Choroid plexus epithelial cell (primary cell): ENCODE measurements at places on chromosomes 11 and 22.
A peak's percentile ranks its signal among the peaks of the same experiment; 100 is the strongest.

GRCh38 chr11:113182288-113182687 lies 132.1 kb upstream of the TTC12 start:
- DNase-seq: no peak

DNA sequence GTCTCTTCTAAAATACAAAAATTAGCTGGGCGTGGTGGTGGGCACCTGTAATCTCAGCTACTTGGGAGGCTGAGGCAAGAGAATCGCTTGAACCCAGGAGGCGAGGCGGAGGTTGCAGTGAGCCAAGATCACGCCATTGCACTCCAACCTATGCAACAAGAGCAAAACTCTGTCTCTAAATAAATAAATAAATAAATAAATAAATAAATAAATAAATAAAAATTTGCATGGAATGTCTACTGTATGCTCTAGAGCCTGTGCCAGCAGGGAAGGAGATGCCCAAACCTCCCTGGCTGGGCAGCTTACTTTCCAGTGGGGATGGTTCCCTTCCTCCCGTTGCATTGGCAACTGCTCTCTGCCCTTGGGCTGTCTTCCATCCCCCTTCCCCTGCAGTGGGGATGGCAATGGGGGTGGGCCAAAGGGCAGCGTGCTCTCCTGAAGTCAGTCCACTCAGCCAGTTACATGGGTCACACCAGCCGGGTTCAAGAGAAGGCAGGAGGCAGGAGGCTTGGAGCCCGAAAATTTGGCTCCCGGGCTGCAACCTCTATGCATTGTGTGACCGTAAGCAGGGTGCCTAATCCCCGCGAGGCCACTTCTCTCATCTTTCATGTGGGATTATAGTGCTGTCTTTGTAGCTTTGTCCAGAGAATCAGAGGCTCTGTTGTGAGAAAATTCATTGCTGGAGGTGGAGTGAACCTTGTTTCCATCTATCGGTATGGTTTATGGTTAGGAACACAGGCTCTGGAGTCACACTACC lies 1.4 kb upstream of the LRRC10B start:
- no peak for DNase-seq

DNA sequence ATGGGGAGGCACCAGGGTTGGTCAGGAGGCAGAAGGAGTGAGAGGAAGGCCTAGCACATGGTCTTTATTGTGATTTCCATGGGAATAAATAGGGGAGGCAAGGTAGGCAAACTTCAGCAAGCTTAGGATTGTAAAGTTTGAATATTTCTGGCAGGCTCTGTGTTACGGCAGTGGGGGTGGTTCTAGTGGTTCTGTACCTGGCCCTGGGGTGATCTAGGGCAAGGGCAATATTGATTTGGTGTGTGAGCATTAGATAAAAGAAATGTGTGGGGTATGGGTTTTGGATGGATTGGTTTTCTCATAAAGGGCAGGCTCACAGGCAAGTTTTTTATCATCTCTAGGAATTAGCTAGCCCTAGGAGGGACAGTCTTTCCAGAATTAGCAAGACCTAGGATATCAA lies 584.0 kb downstream of the OPCML start:
- DNase-seq: no peak

- no peak for DNase-seq
Measured at GRCh38 chr11:134863294-134863693, 451.3 kb upstream of the B3GAT1 start.

GRCh38 chr11:128359515-128359914 lies 227.8 kb downstream of the ETS1 start:
- DNase-seq: peak; percentile 63

DNA sequence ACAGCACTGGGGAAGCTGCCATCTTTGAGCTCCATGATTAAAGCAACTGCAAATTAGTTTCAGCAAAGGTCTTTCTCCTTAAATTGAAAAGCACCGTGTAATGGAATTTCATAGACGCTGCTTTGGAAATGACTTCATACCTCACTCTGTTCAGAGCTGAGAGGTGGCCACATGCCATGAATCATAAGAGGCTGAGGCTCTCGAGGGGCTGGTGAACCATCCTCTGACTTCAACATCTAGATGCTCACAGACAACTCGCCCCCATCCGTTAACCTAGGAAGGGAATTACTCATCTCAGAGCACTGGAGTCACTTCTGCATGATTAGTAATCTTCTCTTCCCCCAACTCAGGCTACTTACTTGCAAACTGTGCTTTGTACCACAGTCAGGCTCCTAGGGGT lies 122.3 kb downstream of the RCN1 start:
- DNase-seq: peak; percentile 67

GRCh38 chr11:97140885-97141494 lies 751.2 kb downstream of the JRKL start:
- DNase-seq: peak; percentile 6

DNA sequence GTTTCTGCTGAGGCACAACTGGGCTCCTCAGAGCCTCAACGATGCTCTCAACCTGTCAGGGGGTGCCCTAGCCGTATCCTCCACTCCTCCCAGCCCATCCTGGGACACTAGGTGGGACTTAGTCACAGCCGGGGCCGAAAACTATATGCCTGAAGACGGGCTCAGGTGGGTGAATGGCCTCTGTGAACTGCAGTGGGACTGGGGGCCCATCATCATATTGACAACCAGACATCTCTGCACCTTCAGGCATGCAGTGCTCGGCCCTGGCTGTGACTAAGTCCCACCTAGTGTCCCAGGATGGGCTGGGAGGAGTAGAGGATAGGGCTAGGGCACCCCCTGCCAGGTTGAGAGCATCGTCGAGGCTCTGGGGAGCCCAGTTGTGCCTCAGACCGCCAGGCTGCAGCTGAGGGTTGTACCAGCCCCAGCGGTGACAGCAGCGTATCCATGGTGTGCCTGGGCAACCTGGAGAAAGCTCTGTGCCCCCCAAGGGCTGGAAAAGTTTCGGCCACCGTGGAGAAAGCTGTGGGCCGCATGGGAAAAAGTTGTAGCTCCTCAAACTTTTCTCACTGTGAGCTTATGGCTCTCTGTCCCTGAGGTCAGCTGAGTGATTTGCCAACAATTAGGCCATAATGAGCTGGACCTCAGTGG lies 88.9 kb downstream of the RRM1 start:
- no peak for DNase-seq

DNA sequence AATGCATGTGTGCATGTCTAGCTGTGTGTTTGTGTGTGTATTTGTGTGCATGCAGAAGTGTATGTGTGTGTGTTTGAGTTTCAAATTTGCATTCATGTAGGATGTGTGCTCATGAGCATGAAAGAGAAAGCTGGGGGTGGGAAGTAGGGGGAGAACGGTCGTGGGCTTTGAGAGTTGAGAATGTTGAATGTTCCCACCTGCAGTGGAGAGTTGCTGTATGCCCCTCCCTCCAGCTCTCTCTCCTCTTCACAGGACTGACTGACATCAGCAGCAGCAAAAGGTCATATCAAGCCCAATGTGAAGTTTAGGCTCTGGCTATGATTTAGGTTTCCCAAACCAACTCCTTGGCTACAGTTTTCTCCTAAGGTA lies 63.8 kb upstream of the RRAS2 start:
- peak; percentile 46 for DNase-seq

DNA sequence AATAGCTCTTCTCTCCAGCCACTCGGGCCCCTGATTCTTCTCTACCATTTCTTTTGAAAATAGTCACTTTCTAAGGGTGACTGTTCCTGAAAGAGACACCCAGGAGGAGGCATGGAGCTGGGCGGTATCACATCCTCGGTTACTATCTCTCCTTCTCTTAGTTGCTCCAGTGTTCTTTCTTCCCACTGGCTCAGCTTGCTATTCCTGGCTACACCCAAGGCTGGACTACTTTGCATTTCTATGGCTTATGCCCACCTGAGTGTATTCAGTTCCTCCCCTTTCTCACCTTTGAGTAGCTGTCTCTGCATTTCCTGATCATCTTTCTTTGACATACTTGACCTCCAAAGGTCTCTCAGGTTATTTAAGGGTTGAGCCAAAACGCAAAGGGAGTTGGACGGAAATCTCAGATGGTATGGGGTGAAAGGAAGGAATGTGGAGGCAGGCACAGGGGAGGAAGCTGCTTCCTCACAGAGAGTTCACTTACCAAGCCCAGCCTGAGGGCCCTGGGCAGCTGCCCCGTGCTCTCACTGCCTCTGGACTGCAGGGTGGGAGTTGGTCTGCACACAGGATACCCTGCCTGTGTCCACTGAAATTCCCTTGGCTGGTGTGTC lies 155.7 kb downstream of the SNX19 start:
- DNase-seq: no peak

DNA sequence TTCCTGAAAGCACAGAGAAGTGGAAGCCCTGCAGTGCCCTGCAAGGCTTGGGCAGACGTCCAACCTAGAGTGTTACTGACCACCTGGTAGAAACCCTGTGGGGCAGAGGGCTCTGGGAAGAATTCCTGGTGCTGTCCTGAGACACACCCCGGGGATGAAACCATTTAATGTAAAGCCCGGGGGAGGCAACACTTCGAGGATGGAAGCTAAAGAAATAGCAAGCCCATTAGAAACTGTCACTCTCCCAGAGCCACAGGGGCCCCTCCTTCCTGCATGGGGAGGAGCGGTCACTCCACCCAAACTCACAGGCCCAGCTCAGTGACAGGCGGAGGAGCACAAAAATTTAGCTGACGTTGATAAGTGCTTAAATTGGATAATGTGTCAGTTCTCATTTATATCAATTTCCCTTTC lies 57.6 kb downstream of the NRXN2 start:
- DNase-seq: no peak

DNA sequence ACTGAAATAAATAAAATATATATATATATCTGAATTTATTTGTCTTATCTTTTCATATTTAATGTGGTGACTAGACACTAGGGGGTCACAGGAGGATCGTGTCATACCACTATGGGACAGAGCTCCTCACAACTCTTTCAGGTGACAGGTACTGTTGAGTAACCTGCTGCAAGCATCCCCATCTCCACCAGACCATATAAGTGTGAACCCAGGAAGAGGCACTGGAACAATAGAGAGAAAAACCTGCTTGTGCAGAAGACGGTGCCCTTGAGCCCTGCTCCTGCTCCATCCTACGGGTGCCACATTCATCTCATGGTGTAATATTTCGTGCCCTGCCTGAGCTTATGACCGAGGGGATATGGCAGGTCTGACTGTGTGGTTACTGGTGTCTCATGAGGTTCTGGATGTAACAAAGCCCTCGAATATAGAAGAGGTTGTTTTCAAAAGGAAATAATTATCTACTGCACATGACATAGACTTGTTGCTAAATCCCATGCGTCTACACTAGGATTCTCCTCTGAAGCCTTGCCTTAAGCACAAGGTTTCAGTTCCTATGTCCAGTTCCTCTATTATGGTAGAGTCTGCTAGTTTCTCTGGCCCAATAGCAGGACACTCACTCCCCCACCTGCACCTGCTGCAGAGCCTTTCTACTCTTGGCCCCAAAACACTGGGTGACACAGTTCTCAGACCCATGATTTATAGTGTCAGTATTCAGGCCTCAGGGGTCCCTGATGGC lies 70.4 kb downstream of the GGTLC2 start:
- no peak for DNase-seq

- DNase-seq: peak; percentile 20
Measured at GRCh38 chr11:22703591-22703990, 37.2 kb downstream of the GAS2 start.

- no peak for DNase-seq
Measured at GRCh38 chr11:7787239-7787638, 9.5 kb downstream of the OR5P2 start.

DNA sequence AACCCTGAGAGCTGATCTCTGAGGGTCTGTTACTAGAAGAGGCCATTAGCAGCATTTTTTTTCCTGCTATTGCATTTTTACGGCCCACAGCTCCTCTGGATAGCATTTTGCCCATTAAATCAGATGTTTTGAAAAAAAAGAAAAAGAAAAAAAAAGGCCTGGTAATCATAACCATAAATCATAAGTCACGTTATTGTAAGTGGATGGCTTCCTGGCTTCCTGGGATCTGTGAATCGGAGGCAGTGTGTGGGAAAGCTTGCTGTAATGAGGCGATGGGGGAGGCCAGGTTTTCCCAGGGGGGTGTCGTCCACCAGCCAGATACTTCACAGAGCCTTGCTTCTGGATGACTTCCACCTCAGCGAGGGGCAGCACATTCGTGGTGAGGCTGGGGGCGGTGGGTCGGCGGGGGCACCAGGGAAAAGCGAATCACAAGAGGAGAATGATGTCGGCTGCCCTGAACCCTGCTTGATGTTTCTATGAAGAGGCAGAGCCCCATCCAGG lies 106.5 kb upstream of the SYT13 start:
- DNase-seq: no peak

DNA sequence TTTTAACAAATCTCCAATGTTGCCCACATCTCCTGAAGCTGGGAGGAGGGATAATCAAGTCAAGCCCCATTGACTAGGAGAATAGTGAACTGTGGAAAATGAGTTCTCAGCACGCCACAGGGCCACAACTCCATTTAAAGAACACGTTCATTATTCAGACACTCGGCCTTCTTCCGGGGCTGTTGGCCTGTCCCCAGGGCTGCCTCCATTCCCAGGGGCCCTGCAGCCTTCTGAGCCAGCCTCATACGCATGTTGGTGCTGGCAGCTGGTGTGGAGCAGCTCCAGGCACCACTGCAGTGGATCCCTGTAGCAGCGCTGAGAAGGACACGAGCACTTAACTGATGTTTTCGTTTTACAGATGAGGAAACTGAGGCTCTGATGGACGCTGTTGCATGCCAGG lies 87.5 kb upstream of the RCN1 start:
- no peak for DNase-seq

DNA sequence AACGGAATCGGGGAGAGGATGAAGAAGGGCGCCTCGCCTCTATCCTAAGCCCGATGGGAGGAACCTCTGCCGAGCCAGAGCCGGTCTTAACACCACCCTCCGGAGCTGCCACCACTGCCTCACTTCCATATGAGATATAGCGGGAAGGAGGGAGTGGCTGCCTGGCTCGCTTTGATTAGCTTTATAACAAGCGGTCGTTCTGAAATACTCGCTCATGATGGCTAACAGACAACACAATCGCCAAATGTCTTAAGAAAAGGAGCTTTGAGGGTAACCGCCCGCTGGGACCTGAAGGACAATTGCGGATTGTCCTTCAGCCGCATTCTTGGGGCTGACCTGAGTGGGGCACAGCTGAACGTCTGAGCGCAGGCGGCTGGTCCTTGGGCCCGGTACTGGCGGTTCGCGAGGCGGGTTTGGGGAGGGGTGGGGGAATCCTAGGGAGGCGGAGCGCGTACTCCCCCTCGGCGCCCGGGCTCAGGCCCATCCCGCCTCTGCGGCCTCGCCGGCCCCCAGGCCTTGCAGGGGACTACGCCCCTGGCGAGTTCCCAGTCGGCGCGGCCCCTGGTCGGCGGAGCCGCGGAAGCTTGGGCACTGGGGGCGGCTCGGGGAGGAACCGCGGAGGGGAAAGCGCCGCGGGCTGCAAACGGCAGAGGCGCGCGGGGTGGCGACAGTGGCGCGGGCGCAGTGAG lies at the start of gene PLAAT5:
Gene PLAAT5 (minus strand): TSS at position 617 of the 689 bp plus-strand sequence. CDS start 133 bp downstream, at position 484.
- DNase-seq: peak; percentile 37

DNA sequence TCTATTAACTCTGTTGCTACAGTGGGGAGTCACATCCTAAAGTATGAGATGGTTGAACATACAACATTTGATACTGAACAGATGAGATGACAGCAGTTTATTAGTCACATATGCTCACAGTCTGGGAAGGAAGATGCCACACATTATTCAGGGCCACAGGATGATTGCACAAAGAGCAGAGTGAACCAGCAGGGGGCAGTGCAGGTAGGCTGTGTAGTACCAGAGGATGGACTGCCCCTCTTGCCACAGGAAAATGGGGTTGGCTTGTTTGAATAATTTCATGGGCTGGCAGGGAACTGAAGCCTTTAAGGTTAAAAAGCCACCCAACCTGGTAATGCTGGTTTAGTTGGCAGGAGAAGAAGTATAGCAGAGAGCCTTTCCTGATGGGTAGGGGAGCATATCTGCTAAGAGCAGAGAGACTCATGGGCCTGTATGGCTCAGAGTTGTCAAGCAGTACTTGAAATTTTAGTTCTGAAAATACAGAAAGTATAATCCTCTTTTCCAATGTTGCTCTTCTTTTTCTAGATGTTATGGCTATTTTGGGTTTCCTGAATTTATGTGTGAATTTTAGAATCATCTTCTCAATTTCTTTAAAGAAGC lies 180.4 kb upstream of the B3GAT1 start:
- peak; percentile 21 for DNase-seq
